Anterior cingulate cortex (tissue), 58 donors: ENCODE measurements at places on chromosomes 12 and 14.
A peak's percentile ranks its signal among the peaks of the same experiment; 100 is the strongest.

DNA sequence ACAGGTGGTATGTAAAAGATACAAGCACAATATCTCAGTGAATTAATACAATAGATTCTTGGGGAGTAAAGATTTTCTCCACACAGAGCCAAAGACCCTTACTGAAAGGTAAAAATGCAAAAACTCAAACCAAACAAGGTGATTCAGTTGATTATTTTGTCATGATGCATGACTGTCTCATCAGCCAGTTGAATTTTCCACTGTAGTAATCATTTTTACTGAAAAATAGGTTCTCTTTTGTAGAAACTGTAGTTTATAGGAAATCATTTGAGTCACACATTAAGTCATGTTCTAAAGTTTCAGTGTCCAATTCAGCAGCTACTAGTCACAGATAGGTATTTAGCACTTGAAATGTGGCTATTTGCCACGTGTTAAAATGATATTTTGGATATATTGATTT lies 53.6 kb downstream of the PPFIA2 start:
- no peak for DNase-seq

- no peak for DNase-seq
Measured at GRCh38 chr12:30010071-30011052, 226.6 kb upstream of the TMTC1 start.

GRCh38 chr14:88005050-88005481 lies at the start of gene GPR65:
Gene GPR65 (plus strand): TSS chr14:88005135. CDS start chr14:88010848, 5,713 bp downstream.
- DNase-seq, result no peak

DNA sequence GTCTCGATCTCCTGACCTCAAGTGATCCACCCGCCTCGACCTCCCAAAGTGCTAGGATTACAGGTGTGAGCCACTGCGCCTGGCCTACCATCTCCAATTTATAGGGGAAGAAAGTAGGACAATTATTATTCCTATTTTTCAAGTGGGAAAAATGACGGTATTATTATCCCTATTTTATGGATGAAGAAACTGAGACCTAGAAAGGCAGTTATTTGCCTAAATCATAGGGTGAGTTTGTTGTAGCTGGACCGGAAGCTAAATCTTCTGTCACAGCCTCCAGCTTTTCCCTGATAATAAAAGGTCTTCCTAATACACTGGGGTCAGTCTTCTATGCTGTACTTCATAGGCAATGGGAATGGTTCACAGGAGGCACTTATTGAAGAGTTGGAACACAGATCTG lies 13.8 kb downstream of the SLC7A8 start:
- no peak for DNase-seq

- no peak for DNase-seq
Measured at GRCh38 chr12:122848471-122849351, 13.5 kb downstream of the HIP1R start.

DNA sequence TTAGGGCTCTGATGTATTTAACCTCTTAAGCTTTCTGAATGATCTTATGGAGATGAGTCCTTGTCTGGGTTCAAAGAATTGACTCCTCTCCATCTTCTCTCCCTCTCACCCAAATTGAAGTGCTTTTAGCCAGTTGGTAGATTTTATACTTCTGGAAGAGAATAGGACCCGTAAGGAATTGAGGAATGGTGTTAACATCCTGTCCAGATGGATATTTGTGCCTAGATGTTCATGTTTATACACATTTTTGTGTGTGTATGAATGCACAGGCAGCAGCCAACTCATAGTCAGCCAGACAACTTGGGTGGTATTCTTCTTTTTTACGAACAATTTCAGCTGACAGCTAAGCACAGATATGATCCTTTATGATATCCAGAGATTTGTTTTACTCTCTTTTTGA lies 449.6 kb upstream of the RGS6 start:
- DNase-seq, result no peak

DNA sequence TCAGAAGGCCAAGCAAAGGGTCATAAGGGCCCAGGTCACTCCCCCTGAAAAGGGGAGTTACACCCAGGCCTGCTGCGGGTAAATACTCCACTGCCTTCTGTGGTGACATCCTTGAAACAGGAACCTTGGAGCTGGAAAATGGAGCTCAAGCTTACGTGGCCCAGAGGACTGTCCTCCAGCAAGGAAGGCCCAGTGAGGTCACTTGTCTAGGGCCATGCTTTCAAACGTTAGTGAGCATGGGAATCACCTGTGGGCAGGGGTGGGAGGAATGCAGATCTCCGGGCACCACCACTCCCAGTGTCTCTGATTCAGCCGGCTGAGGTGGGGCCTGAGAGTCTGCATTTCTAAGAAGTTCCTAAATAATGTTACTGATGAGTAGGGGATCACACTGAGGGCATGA lies 140.5 kb upstream of the CCND2 start:
- DNase-seq, result no peak

GRCh38 chr12:18861287-18861858 lies 123.5 kb downstream of the CAPZA3 start:
- DNase-seq, result no peak

DNA sequence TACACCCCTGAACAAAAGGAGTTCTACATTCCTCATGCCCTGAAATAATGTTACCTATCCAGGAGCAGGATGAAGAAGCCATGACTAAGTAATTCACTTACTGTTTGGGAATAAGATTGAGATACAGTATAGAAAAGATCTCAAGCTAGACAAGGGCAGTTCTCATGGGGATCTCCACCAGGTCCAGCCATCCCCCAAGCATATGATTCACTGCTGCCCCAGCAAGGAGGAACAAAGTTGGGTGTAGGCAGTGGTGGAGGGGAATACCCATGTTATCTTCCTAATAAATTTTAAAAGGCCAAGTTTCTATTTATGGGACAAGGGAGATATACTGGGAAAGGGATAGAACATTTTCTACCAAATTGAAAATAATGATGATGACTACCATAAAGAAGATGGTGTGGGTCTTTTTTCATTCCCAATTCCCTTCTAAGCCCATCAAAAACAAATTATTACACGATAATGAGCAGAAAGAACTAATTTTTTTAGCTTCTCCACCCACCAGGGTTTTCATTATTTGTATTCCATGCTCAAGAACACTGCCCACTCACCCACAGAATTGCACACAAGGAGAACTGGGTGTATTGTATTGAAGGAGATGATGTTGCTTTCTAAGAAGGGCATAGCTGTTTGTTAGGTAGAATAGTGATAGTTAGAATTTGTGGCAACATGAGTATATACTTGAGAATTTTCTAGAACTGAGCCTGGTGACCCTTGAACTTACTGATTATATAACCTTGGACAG lies 204.6 kb downstream of the BTG1 start:
- no peak for DNase-seq

DNA sequence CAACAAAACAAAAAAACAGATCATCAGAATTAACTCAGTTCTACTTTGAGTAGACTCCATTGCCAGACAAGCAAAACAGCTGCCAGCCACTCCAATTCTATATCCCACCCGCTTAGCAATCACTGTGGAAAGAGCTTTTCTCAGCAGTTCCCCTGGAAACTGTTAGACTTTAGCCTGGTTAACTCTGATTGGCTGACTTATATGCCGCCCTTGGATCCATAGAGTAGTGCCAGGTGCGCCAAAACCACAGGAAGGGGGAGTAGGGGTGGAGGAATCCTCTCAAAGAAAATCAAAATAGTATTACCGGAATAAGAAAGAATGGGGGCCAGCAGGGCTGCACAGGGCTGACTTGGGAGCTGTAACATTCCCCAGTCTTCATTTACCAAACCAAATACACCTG lies 5.4 kb upstream of the EML5 start:
- DNase-seq, result no peak

- no peak for DNase-seq
Measured at GRCh38 chr14:28398506-28398905, 368.1 kb upstream of the FOXG1 start.

DNA sequence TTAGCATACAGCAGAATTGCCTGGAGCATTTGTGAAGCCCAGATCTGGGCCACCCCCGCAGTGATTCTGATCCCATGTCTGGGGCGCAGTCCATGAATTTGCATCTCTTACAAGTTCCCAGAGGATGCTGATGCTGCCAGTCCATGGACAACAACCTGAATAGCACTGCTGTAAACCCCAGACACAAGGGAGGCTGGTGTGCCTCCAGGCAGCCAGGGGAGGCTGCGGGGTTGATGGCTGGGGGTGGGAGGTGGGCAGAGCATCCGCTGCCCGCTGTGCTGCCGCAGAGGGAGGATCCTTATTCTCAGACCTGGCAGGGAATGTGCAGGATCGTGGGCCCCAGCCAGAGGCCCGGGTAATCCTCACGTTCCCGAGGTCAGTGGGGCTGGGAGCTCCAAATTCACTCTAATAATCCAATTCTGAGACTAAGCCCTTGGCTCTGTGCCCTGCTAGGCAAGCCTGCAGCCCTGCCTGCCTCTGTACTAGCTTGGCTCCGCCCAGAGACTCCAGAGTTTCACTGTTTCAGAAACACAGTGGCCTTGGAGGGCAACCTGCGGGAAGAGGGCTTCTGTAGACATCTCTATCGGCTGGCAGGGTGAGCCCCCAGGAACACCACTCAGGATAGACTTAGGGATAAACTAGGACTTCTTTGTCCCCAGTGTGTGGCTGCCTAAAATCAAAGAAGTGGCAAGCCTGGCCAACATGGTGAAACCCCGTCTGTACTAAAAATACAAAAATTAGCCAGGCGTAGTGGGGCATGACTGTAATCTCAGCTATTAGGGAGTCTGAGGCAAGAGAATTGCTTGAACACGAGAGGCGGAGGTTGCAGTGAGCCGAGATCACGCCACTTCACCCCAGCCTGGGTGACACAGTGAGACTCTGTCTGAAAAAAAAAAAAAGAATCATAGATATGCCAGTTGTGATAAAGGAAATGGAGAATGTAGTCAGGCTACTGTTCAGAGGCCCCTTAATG lies 17.8 kb upstream of the MLEC start:
- peak; percentile 24 for DNase-seq

DNA sequence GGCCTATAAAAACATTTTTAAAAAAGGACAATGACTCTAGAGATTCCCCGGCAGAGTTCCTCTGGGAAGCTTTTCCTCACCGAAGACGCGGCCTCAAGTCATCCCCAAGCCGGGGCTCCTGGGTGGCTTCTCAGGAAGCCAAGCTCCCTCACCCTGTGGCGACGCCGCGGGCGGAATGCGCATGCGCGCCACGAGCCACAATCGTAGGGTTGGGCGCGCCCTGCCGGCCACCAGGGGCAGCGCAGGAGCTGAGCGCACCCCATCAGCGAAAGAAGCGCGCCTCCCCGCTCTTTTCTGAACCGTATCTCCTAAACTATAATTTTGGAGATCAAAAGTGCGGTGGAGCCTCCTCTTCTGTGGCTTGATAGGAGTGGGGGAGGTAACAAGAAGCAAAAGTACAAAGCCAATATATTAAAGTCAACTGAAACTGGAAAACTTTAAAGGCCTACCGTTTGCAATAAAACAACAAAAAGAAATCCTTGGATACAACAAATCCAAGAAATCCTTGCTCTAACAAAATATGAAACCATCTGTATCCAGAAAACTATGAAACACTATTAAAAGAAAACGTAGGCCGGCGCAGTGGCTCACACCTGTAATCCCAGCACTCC lies 17.4 kb upstream of the CHFR start:
- peak; percentile 56 for DNase-seq

GRCh38 chr14:54207075-54207474 lies 189.7 kb upstream of the CDKN3 start:
- no peak for DNase-seq

GRCh38 chr12:48037267-48037915 lies 33.1 kb upstream of the COL2A1 start:
- DNase-seq, result no peak

DNA sequence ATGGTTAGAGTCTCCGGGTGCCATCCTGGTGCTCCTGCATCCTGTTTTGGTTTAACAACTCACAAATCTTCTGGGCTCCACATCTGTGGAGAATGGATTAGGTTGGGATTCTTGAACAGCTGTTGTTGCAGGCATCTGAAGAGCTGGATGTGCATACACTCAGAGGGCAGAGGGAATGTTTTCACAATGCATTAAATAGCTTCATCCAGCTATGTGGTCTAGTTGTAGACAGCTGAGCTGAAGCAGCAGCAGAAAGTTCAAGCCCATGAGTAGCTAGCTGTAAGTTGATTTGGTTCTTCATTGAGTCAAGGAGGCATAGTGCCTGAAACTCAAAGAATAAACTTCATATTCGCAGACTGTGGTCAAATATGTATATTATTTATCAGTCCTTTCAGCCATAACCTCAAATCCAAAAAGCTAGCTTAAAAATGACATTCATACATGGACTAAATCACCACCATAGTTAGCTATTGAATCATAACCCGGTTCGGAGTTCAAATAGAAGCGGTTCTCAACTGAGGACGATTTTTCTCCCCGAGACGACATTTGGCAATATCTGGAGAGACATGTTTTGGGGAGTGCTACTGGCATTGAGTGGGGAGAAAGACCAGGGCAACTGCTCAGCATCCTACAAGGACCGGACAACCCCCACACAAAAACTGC lies 858 bp upstream of the ANKRD13A start:
- DNase-seq, result no peak

GRCh38 chr12:54053751-54054741 lies at the start of gene HOXC4:
Gene HOXC4 (plus strand): TSS chr12:54053835. CDS start chr12:54053923, 88 bp downstream.
- no peak for DNase-seq

DNA sequence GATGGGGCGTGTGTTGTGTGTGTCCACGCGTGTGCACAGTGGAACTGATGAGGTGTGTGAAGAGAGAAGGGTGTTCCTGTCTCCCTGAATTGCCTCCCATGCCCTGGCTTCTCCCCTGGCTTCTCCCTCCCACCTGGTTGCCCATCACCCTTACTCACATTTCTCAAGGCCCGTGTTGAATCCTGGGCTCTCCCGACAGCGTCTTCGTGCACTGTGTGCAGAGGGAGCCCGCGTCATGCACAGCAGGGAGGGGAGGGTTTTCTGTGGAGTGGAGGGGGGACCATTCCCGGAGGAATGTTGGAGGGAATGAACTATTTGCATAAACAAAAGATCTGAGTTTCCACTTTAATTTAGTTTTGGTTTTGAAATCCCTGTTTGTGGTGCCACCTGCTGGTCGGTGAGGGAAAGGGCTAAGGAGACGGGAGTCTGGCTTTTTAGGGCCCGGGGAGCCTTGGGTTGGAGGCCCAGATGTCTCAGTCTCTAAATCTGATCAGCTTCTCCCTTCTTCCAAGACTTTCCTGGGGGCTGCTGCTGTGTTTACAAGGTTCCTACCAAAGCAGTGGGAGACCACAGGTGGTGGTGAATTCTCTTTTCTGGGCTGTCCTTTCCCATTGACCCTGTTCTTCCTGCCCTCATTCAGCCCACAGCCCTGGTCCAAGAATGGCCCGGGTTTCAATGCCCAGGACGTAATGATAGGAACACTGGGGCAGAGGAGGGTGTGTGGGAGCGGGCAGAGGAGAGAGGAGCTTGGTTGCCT lies at the start of gene C1R:
C1R (minus strand) TSS at position 217 of the 757 bp plus-strand sequence; CDS start at position 160, 57 bp downstream.
- peak; percentile 19 for DNase-seq
